Activated CD4-positive, alpha-beta T cell treated with anti-CD3 and anti-CD28 coated beads, Interleukin-2, amount 10 ng/mL, durations not matched to agents 7 days and 5 days (primary cell): ENCODE measurements at places on chromosomes 1 and 21.
A peak's percentile ranks its signal among the peaks of the same experiment; 100 is the strongest.

DNA sequence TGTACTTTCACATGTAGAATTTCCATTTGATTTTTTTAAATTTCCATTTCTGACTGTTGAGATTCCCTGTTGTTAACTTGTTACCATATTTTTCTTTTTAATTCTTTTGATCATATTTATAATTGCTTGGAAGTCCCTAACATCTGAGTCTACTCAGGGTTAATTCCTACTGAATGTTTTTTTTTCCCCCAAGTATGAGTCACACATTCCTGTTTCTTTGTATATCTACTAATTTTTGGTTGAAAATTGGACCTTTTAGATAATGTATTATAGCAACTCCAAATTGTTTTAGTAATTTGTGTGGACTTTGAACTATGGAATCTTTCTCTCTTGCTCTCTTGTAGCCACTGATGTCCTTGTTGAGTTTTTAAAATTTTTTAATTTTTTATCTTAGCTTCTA lies 54.6 kb downstream of the STXBP3 start:
- DNase-seq, result no peak

DNA sequence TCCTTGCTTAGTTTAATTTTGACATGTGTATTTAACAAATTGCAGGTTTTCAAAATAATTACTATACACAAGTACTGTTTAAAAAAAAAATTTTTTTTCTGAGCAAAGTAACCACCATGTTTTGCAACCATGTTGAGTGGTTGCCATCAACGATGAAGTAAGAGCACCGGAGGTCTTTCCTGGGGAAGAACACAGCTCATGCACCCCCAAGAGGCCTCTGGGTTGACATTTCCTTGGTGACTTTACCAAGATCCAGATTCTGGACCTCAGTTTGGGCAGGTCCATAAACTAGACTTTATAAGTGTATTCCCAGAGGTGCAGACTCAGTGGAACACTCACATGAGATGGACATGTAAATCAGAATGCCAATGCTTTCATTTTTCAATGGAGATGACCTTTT lies 36.8 kb upstream of the RALGPS2 start:
- no peak for DNase-seq

DNA sequence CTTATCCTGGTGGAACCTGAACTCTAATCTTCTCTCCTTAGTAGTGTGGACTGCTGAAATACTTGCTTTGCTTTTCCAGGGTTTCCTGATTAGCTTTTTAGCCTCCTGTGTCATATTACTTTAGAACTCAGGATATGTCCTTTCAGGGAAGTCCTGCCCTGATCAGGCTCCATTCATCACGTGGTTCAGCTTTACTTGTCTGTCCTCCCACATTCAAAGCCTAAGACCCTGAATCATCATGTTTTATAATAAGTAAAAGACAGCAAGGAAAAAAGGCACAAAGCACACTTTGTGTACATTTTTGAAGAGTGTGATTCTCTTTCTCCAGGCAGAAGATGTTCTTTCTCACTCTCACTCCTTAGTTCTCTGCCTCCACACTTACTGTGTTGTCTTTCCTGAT lies 70.6 kb downstream of the PATJ start:
- DNase-seq, result no peak

DNA sequence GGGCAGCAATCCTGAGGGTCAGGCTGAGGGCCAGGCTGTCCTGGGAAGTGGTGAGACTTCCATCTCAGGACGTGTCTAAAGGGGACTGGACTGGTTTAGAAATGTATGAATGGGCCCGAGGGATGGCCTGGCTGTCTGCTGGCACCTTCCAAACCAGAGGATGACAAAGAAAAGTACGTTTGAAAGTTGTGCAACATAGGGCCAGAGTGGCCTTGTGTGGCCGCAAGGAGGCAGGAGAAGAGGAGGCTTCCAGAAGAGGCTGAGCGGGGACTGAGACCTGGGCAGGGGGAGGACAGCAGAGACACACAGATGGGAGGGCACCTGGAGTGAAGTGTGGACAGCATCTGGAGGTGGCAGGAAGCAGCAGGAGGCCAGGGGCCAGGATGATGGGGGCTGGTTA lies 2.6 kb upstream of the SYTL1 start:
- DNase-seq, result no peak

DNA sequence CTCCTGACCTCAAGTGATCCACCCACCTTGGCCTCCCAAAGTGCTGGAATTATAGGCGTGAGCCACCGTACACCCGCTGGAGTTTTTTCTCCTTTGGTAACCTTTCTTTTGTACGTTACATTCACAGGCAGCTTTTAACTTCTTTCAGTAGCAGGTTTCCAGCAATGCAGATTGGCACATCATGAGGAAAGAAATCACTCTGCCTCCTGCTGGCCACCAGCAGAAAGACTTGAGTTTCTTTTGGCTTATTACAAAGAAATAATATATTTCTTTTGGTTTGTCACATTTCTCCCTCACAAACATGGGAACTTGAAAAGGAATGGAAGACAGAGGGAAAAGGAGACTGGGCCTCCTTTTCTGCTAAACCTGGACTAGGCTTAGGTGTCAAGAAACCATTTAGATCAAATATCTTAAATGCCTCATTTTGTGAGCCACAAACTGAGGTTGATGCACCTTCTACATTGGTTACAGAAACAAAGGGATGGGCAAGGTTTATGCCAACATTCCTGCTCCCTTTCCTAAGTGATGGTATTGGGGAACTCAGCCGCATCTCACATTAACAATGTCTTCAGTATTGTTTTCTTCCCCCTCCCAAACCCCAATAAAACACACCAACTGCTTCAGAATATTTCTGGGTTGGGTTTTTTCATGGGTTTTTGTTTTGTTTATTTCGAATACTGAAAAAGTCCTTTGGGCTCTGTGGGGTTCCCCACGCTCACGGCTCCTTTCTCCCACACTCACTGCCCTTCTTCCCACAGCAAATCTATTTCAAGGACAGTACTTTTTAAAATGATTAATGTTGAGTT lies 7.7 kb downstream of the ENSA start:
- DNase-seq, result peak; percentile 73

DNA sequence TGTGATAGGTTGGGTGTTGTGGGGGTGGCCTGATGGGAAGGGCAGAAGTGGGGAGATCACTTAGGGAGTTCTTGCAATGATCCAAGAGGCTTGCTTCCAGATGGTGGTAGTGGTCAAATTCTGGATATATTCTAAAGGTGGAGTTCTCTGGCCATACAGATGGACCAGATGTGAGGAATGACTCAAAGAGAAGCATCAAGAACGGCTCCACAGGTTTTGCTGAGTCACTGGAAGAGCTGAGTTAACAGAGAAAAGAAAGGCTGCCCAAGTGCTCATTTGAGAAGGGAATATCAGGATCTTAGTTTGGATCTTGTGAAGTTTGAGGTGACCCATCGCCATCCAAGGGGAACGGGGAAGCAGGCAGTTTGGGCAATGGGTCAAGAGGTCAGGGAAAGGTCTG lies 192.9 kb upstream of the GALNT2 start:
- no peak for DNase-seq

DNA sequence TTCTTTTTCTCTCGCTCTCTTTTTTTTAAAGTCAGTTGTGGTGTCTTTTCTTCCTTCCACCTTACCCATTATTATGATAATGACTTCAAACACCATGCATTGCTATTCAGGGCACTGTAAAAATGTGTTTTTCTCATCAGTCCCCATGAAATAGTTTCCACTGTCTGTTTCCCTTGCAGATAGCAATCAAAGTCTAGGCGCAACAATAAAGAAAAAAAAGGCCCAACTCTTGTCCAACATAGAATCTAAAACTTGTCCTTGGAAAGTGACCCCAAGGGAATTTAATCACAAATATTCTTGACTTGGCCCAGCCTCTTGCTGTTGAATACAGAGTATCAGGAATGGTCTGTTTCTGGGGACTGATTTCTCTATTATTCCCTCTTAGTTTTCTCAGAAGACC lies 382.5 kb downstream of the PLPP3 start:
- no peak for DNase-seq

- DNase-seq, result no peak
Observed at GRCh38 chr1:162639718-162640117, 7.5 kb downstream of the DDR2 start.

DNA sequence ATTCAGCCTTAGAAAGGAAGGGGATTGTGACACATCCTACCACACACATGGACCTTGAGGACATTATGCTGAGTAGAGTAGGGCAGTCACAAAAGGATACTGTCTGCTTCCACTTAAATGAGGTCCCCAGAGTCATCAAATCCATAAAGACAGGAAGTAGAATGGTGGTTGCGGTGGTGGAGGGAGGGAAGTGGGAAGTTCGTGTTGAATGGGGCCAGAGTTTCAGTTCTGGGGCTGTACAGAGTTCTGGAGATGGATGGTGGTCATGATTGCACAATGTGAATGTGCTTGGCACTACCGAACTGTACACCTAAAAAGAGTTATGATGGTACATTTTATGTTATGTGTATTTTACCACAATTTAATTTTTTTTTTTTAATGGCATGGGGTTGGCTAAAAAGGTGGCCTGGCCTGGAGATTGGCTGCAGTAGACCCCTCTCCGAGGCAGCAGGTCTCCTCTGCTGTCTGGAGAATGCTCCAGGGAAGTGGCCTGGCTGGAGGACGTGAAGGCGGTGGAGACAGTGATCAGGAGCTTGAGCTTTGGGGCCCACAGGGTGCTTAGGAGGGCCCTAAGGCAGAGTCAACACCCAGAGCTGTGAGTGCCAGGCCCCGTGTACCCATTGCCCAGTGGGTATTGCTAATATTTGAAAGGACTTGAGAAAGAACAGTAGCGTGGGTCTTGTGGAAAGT lies 30.4 kb downstream of the IFNGR2 start:
- no peak for DNase-seq

GRCh38 chr1:34127006-34128000 lies 37.7 kb downstream of the CSMD2 start:
- DNase-seq, result no peak

- no peak for DNase-seq
Observed at GRCh38 chr1:201049248-201049831, 25.8 kb upstream of the KIF21B start.

DNA sequence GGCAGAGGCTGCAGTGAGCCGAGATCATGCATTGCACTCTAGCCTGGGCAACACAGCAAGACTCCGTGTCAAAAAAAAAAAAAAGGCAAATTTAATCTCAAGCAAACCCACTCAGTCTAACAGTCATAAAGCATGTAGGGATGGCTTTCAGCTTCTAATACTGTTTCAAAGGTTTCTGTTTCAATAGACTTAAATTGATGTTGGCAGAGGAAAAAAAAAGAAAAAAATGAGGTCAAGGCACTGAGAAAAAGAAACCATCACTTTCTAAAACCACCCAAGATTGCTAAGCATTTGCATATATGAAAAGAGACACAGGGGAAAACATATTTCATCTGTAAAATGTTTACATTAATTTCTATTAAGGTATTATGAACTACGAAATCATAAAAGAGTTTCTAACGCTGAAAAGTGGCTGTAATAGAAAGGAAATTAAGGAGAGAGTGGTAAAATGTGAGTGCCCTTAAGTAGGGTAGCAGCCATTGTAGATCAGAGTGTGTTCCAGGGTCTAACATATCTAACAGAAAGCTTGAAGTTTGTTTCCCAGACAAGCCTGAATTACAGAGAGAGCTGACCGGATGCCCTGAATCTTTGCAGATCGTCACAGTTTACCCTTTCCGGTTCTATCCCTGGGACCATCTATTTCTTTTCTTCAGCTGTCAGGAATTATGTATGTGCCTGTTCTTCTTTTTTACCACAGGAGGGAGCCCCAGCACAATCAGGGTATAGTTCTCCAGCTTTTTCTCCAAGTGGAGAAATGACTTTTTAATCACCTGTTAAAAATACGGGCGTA lies 70.0 kb downstream of the PLD5 start:
- no peak for DNase-seq

DNA sequence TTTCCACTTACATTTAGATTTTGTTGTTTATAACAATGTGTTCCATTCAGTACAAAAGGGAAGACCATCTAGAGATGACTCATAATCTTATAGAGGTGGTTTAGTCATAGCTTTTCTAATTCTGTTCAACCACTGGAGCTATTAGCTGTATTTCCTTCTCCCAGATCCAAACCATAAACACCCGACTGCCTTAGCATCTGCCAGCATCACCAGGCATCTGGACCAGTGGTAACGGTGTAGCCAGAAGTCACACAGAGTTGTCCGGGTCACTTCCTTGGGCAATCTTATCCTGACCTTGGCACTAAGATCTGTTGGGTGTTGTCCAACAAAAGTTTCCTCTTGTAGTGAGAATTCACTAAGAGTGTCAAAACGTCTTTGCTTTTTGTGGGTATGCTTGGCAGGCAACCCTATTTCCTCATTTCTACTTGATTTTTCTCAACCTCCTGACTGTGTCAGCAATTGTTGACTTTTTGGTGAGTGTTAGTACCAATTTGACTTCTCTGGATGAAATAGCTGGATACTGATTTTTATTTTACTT lies 372.1 kb upstream of the B3GALT2 start:
- DNase-seq, result no peak

GRCh38 chr1:63976006-63976405 lies 202.2 kb downstream of the ROR1 start:
- no peak for DNase-seq

- no peak for DNase-seq
Observed at GRCh38 chr1:45957684-45958083, 154.3 kb downstream of the MAST2 start.

GRCh38 chr1:225573216-225573615 lies 79.7 kb downstream of the ENAH start:
- DNase-seq, result no peak

- no peak for DNase-seq
Observed at GRCh38 chr1:56464294-56464693, 115.1 kb downstream of the PLPP3 start.

DNA sequence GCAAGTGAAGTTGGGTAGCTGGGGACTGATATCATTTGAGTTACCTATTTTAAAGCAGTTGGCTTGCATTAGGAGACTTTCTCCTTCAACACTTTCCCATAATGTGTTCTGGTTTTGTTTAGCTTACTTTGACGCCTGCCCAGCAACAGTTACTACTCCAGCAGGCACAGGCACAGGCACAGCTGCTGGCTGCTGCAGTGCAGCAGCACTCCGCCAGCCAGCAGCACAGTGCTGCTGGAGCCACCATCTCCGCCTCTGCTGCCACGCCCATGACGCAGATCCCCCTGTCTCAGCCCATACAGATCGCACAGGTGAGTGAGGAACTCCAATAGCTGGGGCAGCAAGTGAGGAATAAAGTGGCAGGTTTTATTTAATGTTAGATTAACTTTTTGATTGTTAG lies 144.3 kb downstream of the CD247 start:
- no peak for DNase-seq

- DNase-seq, result no peak
Observed at GRCh38 chr21:25572861-25573310, 34.4 kb downstream of the MRPL39 start.

DNA sequence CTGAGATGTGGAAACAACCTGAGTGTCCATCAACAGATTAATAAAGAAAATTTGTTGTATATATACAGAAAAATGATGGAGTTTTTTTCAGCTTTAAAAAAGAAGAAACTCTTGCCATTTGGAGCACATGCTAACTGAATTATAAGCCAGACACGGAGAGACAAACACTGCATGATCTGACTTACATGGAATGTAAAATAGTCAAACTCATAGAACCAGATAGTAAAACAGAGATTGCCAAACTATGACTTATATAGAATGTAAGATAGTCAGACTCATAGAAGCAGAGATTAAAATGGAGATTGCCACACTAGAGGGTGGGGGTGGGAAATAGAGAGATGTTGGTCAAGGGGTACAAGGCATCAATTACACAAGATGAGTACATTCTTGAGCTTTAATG lies 1786.6 kb downstream of the PLA2G4A start:
- DNase-seq, result no peak

GRCh38 chr1:111648806-111649205 lies 29.2 kb downstream of the RAP1A start:
- DNase-seq, result no peak
